ENCODE measurements at places on chromosomes 13 and 19.

DNA sequence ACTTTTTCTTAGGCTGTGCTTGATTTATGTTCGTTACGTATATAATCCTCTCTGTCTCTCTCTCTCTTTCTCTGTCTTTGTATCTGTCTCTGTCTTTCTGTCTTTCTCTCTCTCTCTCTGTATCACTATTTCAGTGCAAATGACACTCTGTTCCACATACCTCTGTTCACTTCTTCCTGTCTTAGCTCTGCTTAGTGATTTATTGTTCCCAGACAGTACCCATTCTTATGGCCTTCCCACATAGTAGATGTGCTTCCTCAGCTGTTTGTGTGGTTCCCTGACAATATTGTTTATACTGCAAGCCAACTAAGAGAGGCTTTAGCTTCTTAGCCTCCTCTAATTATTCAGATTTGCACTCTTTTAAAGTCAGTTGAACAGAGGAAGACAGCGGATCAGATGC lies 1244.2 kb downstream of the DIAPH3 start:
- H3K27ac ChIP-seq: no peak overlapping the region
- H3K4me3 ChIP-seq: no peak overlapping the region
- no peaks in the 10 kb centered on the region for H3K36me3 ChIP-seq

- H3K27me3 ChIP-seq: no peaks in the 10 kb centered on the region
- no peaks in the 10 kb centered on the region for H3K36me3 ChIP-seq
- no peak overlapping the region for H3K4me3 ChIP-seq
- H3K4me1 ChIP-seq: no peaks in the 10 kb centered on the region
These were observed 48.1 kb downstream of the PSG1 start for GRCh38 chr19:42831221-42832019.

GRCh38 chr19:18674616-18675015 lies 8.9 kb upstream of the CRTC1 start:
- H3K27me3 ChIP-seq: no peaks in the 10 kb centered on the region
- peaks cover 20% of the 10 kb centered on the region for H3K4me1 ChIP-seq
- H3K4me3 ChIP-seq: no peak overlapping the region
- DNase-seq: peak; percentile 27

GRCh38 chr19:38360351-38360750 lies 14.0 kb upstream of the PSMD8 start:
- H3K27me3 ChIP-seq: peaks cover 29% of the 10 kb centered on the region
- H3K4me3 ChIP-seq: no peak overlapping the region
- H3K36me3 ChIP-seq: no peaks in the 10 kb centered on the region

DNA sequence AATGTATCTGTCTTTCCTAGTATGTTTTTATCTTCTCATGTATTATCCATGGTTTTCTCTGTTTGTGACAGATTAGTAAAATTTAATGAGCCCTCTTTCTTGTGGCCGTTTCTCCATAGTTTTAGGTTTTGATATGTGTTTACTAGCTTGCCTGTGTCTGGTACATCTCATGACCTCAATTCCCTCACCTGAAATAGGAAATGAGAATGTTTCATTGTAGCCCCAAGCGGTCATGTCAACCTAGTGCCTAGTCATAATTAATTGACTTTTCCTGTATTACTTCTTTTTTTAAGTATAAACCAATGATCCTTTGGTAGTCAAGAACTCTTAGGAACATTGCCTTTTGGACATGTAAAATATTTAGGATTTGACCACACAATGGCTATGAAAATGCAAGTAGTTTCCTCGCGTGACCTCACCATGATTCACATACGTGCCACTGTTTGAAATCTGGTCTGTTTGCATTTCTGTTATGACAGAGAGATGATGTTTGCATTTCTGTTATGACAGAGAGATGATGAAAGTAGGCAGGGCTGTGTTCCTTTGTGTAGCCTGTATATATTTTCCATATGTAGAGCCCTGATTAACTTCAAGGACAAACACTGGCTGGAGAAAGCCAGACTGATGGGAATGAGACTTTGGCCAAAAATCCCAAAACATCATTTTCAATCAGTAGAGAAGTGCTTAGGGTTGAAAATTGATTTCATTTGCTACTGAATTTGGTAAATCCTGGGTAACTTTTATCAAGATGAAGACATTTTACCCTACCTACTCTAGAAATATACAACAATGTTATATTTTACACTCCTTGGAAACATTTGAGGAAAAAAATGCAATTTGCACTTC lies 104.8 kb downstream of the TNFRSF19 start:
- peaks cover 3% of the 10 kb centered on the region for H3K36me3 ChIP-seq
- H3K27ac ChIP-seq: peak overlapping the region; percentile 92
- H3K27me3 ChIP-seq: no peaks in the 10 kb centered on the region
- DNase-seq: peak; percentile 90
- H3K4me3 ChIP-seq: no peak overlapping the region

DNA sequence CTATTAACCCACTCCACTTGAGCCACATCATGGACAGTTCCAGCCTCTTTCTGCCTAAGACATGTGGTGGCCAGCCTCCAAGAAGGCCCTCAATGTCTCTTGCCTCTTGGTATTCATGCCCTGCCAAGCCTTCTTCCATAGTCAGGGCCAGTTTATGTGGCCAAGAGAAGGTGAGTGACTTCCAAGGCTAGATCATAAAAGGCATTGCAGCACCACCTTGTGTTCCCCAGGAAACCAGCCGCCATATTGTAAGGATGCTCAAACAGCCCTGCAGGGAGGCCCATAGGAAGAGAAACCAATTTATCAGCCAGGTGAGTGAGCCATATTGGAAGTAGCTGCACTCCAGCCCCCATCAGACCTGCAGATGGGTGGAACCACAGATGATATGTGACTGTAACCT lies 12.3 kb upstream of the DNMT1 start:
- H3K27ac ChIP-seq: peak overlapping the region; percentile 55
- H3K4me1 ChIP-seq: peaks cover 19% of the 10 kb centered on the region
- no peaks in the 10 kb centered on the region for H3K36me3 ChIP-seq
- no peak overlapping the region for H3K4me3 ChIP-seq
- no peaks in the 10 kb centered on the region for H3K27me3 ChIP-seq
